ENCODE measurements at places on chromosomes 13 and 19. TPM values are rescaled to one million over a fixed set of nuclear protein-coding genes. Genes with fewer than 3 reads are reported as not detected.
A peak's percentile ranks its signal among the peaks of the same experiment; 100 is the strongest.

Gene PODNL1
- 3.2 TPM for total RNA-seq

- no peak for DNase-seq
Measured at GRCh38 chr13:19772306-19772705, 10.4 kb downstream of the PSPC1 start.

GRCh38 chr19:40219721-40220276 lies 1.6 kb upstream of the TTC9B start:
- DNase-seq: peak; percentile 78

- no peak for DNase-seq
Measured at GRCh38 chr13:23754997-23755396, 134.2 kb downstream of the MIPEP start.

- DNase-seq: peak; percentile 41
Measured at GRCh38 chr19:371501-372168, 27.0 kb upstream of the MIER2 start.

GRCh38 chr13:46633416-46633815 lies 80.4 kb downstream of the LRCH1 start:
- peak; percentile 82 for DNase-seq

Measured in RPMI7951 (cell line).